ENCODE measurements at places on chromosomes 7 and 10.

- no peak for DNase-seq
These were observed 86.7 kb downstream of the ZMIZ1 start for GRCh38 chr10:79155301-79156081.

DNA sequence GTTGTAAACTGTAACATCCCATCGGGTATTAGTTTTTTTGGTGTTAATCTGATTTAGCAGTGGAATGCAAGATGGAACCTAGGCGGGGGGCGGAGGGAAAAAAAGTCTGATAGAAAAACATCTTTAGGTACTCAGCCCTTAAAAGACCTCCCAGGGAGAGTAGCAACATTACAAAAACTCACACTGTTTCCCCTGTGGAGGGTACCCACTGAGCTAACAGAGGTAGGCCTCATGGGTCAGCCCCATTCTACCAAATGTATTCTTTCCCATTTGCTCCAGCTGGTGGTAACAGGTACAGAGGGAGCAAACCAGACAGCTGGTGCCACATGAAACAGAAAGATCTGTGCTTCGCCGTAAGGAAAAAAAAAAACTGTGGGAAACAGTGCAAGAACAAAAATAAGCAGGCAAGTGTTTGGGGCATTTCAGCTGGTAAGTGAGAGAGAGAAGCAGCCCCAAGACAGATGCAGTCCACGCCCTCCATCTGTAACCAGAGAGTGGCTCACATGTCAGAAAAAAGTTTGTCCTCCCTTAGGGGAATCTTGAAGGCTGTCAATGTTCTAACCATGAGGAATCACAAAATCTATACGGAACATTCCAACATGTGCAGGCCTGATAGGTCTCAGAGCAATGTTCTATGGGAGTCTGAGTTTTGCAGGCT lies 65.3 kb downstream of the HOXA1 start:
- DNase-seq, result no peak

DNA sequence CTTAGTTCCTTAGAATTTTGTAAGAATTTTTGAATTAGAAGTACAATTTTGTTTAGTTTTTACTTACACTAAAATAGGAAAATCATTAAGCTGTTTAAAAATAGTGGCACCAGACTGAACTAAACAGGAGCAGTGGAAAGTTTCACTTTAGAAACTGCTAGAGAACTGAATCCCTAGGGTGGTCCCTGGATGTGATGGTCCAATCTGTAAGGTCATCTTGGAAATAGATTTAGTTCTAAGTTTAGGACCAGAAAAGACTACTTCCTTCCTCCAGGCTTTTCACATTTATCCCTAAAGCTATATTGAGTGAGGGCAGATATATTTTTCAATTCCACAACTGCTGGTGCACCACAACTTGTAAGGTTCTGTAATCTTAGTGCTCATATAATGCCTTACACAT lies 19.0 kb downstream of the RPA3 start:
- DNase-seq, result no peak

- DNase-seq, result no peak
These were observed 273.8 kb downstream of the AUTS2 start for GRCh38 chr7:69871886-69872569.

DNA sequence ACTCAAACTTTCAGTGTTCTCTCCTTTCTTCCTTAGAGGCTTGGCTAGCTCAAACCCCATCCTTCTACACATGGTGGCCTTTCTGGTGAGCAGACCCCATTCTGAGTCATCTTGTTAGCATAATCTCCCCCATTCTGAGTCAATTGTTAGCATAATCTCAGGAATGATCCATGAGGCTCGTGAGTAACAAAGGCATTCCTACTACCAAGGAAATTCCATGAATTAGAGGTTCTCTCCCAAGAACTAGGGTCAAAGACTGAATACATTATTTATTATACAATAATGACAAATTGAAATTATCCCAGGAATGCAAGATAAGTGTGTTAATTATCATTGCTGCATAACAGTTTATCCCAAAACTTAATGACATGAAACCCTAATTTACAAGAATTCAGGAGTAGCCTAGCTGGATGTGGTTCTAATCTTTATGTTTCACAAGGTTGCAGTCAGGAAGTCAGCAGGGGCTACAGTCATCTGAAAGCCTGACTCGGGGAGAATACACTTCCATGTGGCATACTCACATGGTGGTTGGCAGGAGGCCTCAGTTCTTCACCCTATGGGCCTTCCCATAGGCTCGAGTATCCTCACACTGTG lies 100.2 kb downstream of the MMRN2 start:
- no peak for DNase-seq

DNA sequence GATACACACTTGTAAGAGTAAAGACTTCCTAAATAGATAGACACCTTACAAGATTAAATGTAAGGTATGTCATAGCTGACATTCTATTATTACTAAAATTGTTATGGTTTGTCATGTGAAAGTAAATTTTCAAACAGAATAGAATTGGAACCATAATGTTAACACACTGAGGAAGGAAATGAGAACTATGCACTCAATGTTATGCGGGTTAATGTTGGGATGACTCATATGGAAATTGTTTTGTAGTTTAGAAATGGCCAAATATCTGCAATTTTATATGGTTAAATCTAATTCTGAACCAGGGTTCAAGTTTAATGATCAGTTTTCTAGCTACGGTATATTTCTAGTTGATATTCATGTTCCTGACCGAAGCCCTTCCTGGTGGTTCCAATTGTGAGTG lies 214.2 kb upstream of the ADO start:
- DNase-seq, result no peak

DNA sequence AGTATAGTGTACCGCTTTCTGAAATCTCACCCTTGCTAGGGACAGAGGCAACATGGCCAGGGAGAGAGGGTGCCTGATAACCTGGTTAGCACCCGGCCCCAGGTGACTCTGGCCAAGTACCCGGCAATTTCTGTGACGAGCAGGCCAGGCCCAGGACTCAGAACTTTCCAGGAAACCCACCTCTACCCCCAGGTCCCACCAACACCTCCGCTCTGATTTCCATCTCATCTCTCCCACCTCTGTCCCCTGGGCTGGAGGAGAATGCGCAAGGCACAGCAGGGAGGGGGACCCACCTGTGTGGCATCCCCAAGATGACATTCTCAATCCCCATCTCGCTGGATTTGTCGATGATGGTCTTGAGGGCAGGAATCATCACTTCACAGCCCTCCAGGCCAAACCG lies 11.6 kb downstream of the OGDHL start:
- no peak for DNase-seq

DNA sequence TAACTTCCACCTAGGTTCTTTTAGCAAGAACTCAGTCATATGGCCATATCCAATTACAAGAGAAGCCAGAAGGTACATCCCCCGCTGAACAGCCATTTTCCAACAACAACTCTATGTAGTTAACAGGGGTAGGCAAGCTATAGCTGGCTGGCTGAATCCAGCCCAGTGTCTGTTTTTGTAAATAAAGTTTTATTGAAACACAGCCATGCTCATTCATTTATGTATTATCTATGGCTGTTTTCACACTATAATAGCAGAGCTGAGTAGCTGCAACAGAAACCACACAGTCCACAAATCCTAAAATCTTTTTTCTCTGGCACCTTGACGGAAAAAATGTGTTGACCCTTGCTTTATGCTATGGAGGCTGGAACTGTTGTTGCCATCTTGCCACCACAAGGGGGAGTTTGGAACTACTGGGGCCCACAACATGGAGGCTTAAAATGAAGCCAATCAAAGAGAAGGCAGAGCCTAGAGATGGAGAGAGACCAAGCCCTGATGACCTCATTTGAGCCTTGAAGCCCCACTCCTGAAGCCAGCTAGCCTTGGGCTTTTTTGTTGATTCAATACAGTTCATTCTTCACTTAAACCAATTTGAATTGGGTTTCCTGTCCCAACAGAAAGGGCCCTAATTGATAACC lies 33.3 kb upstream of the XPNPEP1 start:
- DNase-seq, result no peak

GRCh38 chr7:137074391-137075030 lies 206.1 kb downstream of the CHRM2 start:
- DNase-seq, result no peak

- DNase-seq, result no peak
These were observed 182.2 kb downstream of the NOC3L start for GRCh38 chr10:94180576-94180975.

- no peak for DNase-seq
These were observed 1.1 kb upstream of the HOXA3 start for GRCh38 chr7:27153526-27153925.
